Stimulated activated CD8-positive, alpha-beta memory T cell treated with anti-CD3 and anti-CD28 coated beads, Interleukin-2, amount 100 ng/mL, for 1 hour (primary cell): ENCODE measurements at places on chromosomes 6 and 20.

GRCh38 chr6:32941214-32941768, 463 bp upstream of the HLA-DMB start:
- no peak for DNase-seq

DNA sequence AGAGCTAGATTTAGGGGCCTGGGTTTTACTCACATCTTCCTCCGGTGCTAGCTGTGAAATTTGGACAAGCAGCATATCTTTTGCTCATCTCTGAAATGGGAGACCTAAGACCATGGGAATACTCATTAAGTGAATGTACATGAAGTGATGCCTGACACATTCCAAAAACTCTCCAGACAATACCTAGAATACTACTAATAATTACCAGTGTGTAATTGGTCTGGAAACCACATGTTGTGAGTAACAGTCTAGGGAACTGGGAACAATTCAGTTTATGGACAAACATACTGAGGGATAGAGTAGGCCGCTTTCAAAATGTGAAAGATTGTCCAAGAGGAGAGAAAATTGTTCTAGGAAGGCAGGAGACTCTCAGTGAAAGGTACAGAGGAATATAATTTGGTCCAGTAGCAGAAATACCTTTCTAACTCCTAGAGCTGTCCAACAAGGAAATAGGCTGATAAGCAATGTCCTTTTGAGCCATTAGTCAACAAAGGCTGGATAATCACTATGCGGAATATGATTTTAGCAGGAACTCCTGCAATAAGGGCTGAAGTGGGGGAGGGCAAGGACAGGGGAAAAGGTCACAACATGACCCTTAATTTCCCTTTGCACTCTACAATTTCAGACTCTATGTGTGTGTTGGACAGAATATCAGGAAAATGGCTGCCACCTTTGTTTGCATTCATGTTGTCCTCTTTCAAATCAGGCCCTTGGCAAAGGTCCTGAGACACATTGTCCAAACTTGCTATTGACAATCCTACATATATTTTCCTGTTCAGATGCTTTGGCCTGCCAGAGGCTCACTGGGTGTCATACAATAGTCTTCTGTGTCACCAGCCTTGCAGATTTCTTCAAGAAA, 315.4 kb downstream of the PLCB1 start:
- DNase-seq = no peak

DNA sequence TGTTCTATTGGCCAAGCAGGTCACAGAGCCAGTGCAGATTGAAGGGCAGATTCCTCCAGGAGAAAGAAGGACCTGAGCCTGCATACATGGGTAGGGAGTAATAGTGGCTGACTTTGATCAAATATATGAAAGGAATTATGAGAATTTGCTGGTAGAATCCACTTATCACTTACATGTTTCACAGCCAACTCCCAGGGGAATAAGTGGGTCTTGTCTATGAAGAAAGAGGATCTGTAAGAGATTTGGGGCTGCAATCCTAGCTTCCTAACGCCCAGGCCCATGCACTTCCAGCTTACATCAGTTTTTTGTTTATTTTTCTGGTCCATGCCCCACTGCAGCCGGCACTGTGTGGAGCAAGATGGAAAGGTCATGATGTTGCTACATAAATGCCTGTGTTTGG, 107.9 kb upstream of the SYNDIG1 start:
- no peak for DNase-seq

DNA sequence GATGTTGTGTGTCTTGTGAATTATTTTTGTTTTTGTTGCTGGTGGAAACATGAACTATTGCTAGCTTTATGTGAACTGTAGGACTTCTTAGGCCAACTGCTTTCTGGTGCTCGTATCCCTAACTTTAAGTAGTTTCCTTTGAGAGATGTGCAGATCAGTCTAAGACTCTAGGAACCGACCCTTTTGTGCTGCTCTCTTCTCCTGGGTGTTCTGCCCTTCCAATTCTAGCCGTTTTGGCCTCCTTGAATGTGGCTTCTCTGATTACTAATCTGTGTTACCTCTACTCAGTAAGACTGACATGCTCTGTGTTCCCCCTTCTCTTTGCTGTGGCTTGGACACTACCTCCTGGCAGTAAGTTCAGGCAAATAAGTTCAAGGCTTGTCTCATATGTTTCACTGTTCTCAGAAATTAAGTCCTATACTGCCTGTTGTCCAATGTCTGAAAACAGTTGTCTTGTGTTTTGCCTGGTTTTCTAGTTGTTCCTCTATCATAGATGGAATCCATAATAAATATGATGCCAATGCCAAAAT, 58.0 kb downstream of the FOXO3 start:
- no peak for DNase-seq

- DNase-seq = no peak
Measured at GRCh38 chr6:52297433-52297832, 12.9 kb upstream of the MCM3 start.

DNA sequence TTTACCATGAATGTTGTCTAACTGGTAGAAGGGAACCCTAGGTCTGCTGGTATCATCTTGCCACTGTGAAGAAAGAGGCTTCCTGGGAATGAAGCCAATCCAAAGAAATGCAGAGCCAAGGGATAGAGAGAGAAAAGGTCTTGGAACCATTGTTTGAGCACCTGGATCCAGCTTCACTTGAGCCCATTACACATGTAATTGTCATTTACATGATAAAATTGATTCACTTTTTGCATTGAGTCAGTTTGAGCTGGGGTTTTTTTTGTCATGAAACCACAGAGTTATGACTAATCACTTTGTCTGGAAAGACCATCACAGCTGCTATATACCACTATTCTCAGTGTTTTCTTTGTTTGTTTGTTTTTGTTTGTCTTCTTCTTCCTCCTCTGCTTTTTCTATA, 112.3 kb downstream of the CBLN4 start:
- no peak for DNase-seq

DNA sequence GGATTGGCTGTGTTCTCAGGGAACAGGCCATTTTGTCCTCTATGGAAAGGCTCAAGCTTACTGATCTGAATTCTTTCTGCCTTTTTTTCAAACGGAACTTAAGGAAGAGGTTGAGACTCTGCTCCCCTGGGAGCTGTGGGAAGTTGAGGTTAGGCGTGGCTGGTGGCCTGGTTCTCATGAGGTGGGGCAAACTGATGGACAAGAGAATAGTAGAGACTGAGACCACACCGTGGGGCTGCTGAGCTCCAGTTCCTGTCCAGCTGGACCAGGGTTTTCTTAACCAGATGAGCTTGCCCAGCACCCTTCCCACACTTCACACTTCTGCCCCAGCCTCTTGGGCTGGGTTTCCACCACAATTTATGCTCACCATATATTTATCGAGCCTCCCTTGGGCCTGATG, 6.1 kb downstream of the AP5S1 start:
- no peak for DNase-seq

DNA sequence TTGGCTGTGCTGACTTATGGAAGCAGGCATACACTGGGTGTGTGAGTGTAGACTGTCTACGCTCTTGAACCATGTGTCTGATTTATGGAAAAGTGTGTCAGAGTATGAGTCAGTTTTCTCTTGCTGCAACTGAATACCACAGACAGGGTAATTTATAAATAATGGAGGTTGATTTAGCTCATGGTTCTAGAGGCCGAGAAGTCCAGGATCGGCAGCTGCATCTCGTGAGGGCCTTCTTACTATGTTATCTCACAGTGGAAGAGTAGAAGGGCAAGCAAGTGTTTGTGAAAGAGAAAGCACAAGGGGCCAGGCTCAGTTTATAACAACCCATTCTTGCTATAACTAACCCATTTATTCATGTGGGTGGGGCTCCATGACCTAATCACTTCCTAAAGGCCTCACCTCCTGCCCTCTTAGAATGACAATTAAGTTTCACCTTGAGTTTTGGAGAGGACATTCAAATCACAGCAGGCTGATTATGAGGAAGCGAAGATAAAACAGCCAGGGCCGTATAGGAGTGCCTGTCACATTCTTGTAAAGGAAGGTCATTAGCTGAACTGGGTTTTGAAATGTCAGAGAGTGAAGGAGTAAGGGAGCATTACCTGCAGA, 6.7 kb downstream of the GPR31 start:
- DNase-seq = no peak

GRCh38 chr6:108235127-108235526, 25.7 kb downstream of the SNX3 start:
- DNase-seq = no peak

DNA sequence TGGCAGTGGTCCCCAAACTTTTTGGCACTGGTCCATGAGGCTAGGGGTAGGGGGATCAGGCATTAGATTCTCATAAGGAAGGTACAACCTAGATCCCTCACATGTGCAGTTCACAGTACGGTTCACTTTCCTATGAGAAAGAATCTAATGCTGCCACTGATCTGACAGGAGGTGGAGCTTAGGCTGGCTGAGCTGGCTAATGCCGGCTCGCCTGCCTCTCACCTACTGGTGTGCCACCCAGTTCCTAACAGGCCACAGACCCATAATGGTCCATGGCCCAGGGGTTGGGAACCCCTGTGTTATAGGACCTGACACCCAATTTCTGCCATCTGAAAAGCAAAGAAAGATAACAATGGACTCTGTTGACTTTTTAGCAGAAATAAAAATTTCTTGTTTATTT, 199.6 kb downstream of the GMPR start:
- no peak for DNase-seq

- DNase-seq = no peak
Measured at GRCh38 chr6:75481936-75482593, 11.5 kb downstream of the FILIP1 start.

DNA sequence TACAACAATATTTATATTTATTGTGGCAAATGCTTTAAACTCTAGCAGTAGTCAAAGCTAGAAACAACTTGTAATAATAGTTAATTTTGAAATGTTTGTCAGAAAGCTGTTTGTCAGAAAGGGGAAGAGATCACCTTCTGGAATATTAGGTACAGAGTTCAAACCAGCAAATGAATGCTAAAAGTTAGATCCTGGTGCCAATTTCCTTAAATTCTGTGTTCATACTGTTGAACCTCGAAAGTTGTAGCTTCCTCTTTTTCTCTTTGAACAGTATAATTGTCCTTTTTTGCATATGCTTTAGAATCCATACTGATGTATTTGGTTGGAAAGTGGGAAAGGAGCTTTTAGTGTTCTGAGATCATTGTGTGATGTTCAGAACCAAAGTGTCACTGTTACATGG, 22.4 kb downstream of the ITCH start:
- no peak for DNase-seq

- no peak for DNase-seq
Measured at GRCh38 chr6:68343901-68344300, 291.2 kb upstream of the ADGRB3 start.

DNA sequence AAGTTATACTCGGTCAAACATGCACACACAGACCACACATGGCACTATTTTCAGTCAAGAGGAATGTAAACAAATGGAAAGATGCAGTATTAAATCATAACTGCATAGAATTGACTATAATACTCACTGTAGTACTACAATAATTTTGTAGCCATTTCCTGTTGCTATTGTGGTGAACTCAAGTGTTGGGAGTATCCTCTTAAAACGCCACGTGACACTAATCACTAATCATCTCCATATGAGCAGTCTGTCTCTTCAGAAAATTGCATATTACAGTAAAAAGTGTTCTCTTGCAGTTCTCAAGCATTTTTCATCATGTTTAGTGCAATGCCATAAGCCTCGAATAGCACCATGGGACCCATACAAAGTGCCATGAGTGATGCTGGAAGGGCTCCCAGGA, 258.7 kb upstream of the ID4 start:
- no peak for DNase-seq

DNA sequence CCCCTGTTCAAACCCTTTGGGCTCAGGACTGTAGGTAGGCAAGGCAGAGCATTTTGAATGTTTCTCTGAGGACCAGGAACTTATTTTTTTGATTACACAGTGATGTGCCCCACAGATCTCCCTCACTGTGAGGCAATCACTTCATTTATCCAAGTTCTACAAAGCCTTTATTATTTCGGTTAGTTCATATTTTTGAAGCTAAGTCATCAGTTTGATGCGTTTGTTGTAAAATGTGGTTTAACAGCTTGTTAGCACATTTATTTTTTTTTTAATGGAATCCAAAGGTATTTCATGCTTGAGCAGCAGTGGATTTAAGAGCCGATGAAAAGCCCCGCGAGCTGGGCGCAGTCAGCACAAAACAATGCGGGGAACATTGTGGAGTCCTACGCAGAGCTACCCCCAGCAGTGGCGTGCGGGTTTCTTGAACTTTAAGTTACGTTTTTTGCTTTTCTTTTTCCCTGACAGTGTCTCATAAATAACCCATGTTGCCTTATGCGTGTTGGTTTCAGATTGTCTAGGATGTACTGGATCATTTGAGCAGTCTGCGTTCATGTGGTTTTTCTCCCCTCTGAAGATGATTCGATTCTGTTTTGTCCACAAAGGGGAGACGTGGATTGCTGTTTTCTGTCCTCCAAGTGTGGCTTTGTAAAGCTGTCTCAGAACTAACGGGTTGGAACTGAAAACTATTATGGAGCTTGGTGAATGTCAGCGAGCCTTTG, 233.6 kb upstream of the BMP2 start:
- DNase-seq = no peak

- DNase-seq = no peak
Measured at GRCh38 chr6:35275744-35276260, 16.3 kb downstream of the ZNF76 start.

DNA sequence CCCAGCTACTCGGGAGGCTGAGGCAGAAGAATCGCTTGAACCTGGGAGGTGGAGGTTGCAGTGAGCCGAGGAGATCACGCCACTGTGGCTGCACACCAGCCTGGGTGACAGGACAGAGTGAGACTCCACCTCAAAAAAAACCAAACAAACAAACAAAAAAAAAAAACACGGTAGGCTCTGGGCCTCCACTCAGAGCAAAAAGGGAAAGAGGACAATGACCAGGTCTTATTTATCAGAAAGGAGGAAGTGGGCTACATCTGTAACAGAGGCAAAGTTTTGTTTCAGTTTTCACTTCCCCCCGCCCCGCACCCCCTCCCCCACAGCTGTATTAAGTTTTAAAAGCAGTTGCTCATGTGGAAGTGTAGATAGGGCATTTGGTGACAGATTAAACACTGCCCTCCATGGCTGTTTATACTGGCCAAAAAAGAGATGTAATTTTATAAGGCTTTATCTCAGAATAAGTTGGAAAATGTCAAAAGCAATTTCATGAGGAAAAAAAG, 114.6 kb downstream of the RCAN2 start:
- no peak for DNase-seq

- no peak for DNase-seq
Measured at GRCh38 chr6:13098793-13099570, 229.4 kb downstream of the TBC1D7 start.

DNA sequence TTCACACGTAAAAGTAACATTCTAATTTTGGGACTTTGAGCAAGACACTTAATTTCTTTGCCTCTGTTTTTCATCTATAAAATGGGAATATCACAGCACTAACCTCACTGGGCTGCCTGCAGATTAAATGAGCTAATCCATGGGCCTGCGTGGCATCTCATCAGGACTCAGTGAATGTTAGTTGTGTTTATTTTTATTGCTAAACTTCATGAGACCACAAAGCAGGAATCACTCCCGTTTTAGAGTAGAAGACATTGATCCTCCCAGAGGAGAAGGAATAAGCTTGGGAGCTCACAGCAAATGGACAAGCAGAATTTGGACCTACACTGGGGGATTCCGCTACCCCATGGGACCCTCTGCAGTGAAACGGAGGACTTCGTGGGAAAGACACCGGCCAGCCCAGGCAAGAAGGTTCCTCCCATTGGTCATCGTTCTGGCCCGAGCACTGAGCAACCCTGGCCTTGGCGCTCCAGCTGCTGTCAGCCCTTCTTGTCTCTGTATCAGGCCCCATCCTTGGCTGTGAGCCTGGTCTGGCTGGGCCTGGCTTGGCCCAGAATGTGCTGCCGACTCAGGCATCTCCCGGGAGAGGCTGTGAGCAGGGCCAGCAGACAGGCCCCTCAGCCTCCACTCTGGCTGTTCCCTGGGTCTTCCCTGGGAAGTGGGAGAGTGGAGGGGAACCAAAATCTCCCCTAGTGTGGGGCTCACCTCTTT, 79.8 kb downstream of the NFATC2 start:
- DNase-seq = no peak
